Activated CD4-positive, alpha-beta T cell treated with anti-CD3 and anti-CD28 coated beads, Interleukin-10, Interleukin-2, amounts not matched to agents 100 ng/mL and 50 ng/mL, durations not matched to agents 16 hours and 8 hours (primary cell): ENCODE measurements at places on chromosomes 4 and X.

DNA sequence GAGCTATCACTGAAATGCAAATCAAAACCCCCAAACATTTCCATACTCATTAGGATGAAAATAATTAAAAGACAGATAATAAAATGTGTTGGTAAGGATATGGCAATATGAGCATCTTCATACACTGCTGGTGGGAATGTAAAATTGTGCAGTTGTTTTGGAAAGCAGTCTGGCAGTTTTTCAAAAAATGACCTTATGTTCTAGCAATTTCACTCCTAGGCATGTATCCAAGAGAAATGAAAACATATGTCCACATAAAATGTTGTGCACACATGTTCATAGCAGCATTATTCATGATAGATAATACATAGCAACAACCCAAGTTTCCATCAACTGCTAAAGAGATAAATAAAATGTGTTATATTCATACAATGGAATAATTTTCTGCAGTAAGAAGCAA is 14.8 kb upstream of the GPRASP2 start:
- DNase-seq, result no peak

DNA sequence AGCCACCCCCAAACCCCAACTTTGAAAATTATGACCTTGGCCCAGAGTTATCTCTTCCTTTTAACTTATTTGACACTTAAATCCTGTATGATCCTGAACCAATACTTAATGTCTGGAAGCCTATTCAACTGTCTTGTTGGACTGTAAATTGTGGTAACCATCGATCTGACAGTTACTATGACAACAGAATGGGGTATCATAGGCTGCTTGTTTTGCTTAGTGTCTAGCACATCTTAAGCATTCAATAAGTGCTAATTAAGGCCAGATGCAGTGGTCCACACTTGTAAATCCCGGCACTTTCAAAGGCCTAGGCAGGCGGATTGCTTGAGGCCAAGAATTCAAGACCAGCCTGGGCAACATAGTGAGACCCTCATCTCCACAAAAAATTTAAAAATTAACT is 175.0 kb downstream of the APBB2 start:
- DNase-seq, result no peak

DNA sequence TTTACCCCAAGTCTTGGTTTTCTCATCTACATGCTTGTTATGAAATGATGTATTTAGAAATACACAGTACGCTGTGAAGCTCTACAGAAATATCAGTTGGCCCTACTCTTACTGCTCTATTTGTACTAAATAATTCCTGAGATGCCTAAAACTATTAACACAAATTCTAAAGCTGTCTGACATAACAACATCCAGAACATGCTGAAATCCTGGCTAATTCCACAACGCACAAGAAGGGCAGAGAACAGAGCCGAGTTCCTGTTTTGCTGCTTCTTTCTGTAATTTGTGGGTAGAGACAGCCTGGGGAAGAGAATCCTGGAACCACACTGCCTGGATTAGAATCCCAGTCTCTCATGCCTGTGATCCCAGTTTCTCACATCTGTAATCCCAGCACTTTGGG is 59.0 kb downstream of the ZNF827 start:
- DNase-seq, result no peak

- DNase-seq, result peak; percentile 56
These were observed 27.2 kb downstream of the BST1 start for GRCh38 chr4:15729910-15730533.

GRCh38 chr4:44661940-44662622 is 10.7 kb upstream of the YIPF7 start:
- no peak for DNase-seq

GRCh38 chr4:98203332-98204235 is 57.6 kb upstream of the RAP1GDS1 start:
- no peak for DNase-seq

DNA sequence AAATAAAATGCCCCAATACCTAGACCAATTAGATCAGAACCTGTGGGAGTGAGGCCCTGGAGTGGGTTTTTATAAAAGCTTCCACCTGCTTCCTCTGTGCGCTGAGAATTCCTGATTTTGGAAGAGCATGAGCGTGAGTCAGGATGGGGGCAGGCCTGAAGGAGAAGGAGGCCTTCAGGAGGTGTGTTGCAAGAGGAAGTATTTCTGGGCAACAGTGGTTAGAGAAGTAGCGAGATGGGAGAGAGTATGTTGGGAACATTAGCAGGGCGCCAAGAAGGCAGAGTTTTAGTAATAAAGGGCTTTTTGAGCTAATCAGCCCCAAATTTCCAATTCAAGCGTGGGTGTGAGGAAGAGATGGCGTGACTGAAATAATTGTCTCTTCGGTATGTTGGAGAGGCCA is 349.8 kb downstream of the UNC5C start:
- no peak for DNase-seq

DNA sequence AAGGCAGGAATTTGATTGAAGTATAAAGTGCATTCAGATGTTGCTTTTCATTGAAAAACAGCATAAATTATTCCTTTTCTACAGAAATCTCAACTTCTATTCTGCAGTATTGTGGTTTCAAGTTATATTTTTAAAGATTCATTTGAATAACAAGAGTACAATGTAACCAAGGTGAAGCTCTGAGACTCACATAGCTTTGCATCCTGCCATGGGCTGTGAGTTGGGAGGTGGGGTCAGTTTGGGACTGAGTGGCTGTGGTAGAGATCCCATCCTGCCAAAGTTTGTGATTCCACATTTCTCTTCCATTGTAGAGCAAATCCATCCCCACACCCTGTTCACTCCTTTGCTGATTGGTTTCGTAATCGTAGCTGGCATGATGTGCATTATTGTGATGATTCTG is 69.2 kb downstream of the KIT start:
- DNase-seq, result no peak

- DNase-seq, result no peak
These were observed 122.7 kb downstream of the CBLL2 start for GRCh38 chrX:22395372-22395771.

DNA sequence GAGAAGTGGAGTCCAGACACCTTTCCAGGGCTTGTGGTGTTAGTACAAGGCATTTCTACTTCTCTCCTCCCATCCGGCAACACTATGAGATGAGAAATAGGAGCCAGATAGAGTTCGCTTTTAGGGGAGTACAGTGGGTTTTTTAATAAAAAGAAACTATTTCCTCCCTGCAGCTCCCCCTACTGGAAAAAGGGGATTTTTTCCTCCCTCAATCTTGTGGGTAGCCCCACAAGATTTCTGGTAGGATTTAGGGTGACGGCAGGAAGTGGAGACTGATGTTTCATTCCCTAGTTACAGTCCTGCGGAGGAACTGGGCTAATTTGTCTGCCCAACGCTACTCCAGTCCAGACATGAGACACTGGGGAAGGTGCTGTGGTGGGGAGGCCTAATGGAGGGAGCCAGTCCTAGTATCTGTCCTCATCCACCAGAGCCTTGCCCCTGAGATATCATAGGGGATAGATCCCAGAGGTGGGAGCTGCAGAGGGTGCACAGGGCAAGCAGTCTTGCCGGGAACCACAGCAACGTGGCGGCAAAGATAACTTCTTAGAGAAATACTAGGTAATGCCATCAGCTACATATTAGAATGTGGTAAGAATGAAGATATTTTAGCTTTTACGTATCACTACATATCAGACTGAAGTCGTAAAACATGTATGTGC is 45.5 kb upstream of the PRKG2 start:
- no peak for DNase-seq

GRCh38 chrX:118855681-118856310 is 32.2 kb downstream of the ZCCHC12 start:
- DNase-seq, result no peak

- DNase-seq, result no peak
These were observed 155.4 kb upstream of the FRG1 start for GRCh38 chr4:189785257-189785656.

DNA sequence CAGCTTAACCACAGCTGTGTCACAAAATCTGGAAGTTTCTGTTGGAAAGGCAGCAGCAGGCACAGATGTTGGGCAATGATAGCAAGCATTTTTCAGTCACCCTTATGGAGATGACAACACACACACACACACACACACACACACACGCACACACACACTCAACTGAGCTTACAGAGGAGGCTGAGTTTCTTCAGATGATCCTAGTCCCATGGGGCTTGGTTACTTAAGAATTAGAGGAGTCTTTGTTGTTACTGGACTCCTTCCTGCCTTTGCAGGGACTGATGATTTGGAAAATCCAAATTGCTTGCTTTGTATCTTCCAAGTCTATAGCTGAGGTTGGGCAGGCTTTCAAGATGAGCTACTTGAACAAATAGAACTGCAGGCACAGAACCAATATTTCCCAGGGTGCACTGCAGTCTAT is 740.1 kb upstream of the PITX2 start:
- DNase-seq, result no peak

DNA sequence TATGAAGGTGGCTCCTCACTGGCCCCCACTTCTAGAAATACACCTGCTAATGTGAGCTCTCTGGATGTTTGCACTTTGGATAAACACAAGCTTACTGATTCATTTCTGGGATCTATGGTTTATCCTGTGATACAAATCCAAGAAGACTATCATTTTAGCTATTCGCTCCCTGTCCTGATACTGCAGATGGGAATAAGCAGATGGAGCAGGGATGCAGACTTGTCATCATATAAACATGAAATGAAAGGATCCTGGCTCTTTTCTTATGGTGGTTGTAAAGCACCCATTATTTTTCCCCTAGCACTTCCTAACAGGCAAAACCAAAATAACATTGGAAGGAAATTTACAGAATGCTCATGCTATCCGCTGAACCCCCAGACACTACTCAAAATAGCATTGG is 162.9 kb upstream of the NOCT start:
- DNase-seq, result no peak

DNA sequence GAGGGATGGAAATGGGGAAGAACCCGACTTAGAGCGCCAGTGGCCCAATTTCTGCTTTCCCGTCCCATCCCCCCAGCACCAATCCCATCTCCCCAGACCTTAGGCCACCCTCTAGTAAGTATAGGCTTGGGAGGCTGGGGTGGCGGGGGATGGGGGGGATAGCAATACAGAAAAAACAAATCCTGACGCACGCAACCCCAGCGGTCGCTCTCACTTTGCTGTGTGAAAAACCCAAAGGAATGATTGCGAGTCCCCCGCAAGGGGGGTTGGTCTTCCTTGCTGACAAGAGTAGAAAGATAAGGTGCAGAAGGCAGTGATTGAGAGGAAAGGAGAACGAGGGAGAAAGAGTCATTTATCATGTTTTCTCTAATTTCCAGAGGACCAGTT is 863 bp downstream of the CPE start:
- no peak for DNase-seq

GRCh38 chr4:23279377-23279986 is 586.7 kb downstream of the GBA3 start:
- DNase-seq, result no peak

DNA sequence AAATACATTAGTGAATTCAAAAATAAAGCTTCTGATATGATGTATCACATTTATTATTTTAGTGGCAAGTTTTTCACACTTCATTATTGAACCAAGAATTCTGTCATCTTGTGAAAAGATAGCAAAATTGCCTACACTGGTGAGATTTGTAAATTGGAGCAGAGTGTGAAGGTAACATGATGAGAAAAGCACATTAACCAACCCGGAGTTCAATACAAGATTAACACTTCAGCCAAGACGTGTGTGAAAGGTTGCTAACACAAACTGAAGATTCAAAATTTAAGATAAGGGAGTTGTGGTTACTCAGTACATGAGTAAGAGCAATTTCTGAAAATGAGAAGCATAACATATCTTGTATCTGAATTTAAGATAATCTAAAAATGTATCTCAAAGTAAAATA is 346.7 kb downstream of the PDHA2 start:
- no peak for DNase-seq

DNA sequence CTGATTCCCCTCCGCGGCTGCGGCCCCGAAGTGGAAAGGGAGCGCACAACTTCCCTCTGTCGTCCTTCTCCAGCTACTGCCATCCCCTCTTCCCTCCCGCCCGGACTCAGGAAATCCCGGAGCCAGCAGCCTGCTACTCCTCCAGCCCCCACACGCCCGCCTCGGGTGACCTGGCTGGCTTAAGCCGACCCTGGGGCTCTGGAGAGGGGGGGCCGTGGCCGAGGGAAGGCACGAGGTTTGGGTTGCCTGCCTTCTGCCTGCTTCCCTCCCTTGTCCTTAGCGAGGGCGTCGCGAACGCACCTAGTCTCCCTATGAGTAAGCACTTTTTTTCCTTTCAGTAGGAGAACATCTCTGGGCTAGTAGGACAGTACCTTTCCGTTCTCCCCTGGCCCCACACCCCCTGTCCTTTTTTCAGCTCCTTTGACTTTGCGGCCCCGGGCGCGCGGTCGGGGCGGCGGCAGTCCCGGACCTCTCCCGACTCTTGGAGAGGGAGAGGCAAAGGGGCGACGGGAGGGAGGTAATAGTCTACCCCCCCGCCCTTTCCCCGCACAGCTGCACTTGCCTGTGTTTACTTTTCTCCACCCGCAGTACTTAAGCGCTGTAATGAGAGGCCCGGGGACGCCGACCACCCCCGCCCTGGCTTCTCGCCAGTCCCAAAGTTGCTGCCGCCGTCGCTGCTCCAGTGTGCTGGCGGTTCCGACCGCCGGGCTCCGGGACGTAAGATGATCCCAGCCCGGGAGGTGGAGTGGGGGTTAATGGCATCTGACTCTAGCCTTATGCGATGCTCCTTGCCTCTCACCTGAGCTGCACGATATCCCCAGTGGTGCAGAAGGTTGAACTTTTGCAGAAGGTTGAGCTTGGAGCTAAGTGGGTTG is 868 bp downstream of the PLS3 start:
- peak; percentile 22 for DNase-seq

- DNase-seq, result no peak
These were observed 25.5 kb downstream of the HPGD start for GRCh38 chr4:174496631-174497432.
